ENCODE measurements at places on chromosomes 3 and 15.

DNA sequence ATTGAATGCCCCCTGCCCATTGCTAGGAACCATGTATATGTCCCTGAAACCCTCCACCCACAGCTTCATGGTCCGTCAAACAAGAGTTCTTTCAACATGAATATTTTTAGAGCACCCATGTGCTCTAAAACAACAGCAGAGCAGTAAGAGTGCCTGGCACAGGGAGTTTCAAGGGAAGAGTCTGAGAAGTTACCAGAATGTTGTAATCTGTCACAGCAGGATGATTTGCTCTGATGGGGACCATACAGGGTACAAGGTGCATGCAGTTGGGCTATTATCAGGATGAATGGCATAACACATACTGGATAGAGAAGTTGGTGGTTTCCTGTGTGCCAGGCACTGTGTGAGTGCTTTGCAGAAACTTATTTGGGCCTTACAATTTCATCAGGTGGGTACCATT lies 27.8 kb upstream of the FLNB start:
- no peaks in the 10 kb centered on the region for H3K36me3 ChIP-seq
- H3K4me1 ChIP-seq: peaks cover 38% of the 10 kb centered on the region
- DNase-seq: no peak

- H3K27me3 ChIP-seq: no peaks in the 10 kb centered on the region
- no peaks in the 10 kb centered on the region for H3K36me3 ChIP-seq
- no peak for DNase-seq
- no peaks in the 10 kb centered on the region for H3K4me1 ChIP-seq
Measured at GRCh38 chr3:73697020-73697419, 72.3 kb upstream of the PDZRN3 start.

GRCh38 chr3:67288466-67289106 lies 290.5 kb downstream of the KBTBD8 start:
- no peaks in the 10 kb centered on the region for H3K27me3 ChIP-seq
- no peak for DNase-seq
- H3K36me3 ChIP-seq: no peaks in the 10 kb centered on the region
- H3K27ac ChIP-seq: no peak overlapping the region
- H3K4me3 ChIP-seq: no peak overlapping the region

GRCh38 chr3:165462636-165463334 lies 266.6 kb upstream of the SLITRK3 start:
- H3K4me1 ChIP-seq: no peaks in the 10 kb centered on the region
- no peaks in the 10 kb centered on the region for H3K27me3 ChIP-seq
- no peak for DNase-seq
- H3K36me3 ChIP-seq: no peaks in the 10 kb centered on the region
- no peak overlapping the region for H3K27ac ChIP-seq

GRCh38 chr3:56860939-56861338 lies 59.2 kb upstream of the ARHGEF3 start:
- no peaks in the 10 kb centered on the region for H3K27me3 ChIP-seq
- H3K4me1 ChIP-seq: peaks cover 12% of the 10 kb centered on the region
- H3K4me3 ChIP-seq: no peak overlapping the region
- no peak overlapping the region for H3K27ac ChIP-seq
- no peaks in the 10 kb centered on the region for H3K36me3 ChIP-seq

GRCh38 chr3:159892801-159893200 lies 95.8 kb upstream of the IL12A start:
- no peak overlapping the region for H3K4me3 ChIP-seq
- H3K27me3 ChIP-seq: no peaks in the 10 kb centered on the region
- H3K36me3 ChIP-seq: peaks cover 20% of the 10 kb centered on the region
- peaks cover 19% of the 10 kb centered on the region for H3K4me1 ChIP-seq
- H3K27ac ChIP-seq: no peak overlapping the region
